Heart right ventricle (tissue), 16 donors: ENCODE measurements at places on chromosomes 6 and 20. TPM values are rescaled to one million over a fixed set of nuclear protein-coding genes. Genes with fewer than 3 reads are reported as not detected.

- no peaks in the 10 kb centered on the region for H3K27me3 ChIP-seq
- peaks cover 82% of the 10 kb centered on the region for H3K4me1 ChIP-seq
- no peaks in the 10 kb centered on the region for H3K36me3 ChIP-seq
- DNase-seq: no peak
Measured at GRCh38 chr20:24991897-24992486, 559 bp downstream of the APMAP start.

Gene ID1
- 551 TPM for polyA plus RNA-seq

GRCh38 chr20:25136643-25137559, 55.0 kb upstream of the VSX1 start:
- no peak overlapping the region for H3K4me3 ChIP-seq
- H3K36me3 ChIP-seq: no peaks in the 10 kb centered on the region
- H3K27ac ChIP-seq: no peak overlapping the region

- H3K4me3 ChIP-seq: no peak overlapping the region
- H3K4me1 ChIP-seq: no peaks in the 10 kb centered on the region
- no peaks in the 10 kb centered on the region for H3K27me3 ChIP-seq
- H3K27ac ChIP-seq: no peak overlapping the region
- peak; percentile 21 for DNase-seq
Measured at GRCh38 chr6:147554281-147554680, 45.8 kb downstream of the SAMD5 start.

GRCh38 chr6:141965016-141965545, 167.6 kb upstream of the GJE1 start:
- H3K36me3 ChIP-seq: no peaks in the 10 kb centered on the region
- H3K27ac ChIP-seq: no peak overlapping the region
- DNase-seq: no peak
- H3K4me3 ChIP-seq: no peak overlapping the region

Gene IYD
- polyA plus RNA-seq: not detected

Gene TRAM2
- 7.2 TPM for polyA plus RNA-seq

DNA sequence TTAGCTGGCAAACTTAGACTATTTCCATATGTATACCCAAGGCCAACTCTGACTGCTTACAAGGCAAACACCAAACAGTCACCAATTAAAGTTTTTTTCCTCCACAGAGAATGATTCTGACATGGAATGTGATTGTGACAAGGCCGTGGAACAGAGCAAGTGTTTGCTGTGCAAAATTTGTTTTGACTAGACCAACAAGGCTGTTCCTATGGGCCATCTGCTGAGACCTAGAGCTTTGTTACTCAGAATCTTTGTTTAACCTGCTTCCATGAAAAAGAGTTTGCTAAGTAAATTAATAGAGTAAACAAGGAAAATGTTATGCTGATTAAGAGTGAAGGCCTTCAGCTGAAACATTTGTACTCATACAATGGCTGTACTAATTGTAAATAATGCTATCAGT, 51.6 kb upstream of the IMPG1 start:
- H3K36me3 ChIP-seq: no peaks in the 10 kb centered on the region
- no peak overlapping the region for H3K4me3 ChIP-seq
- DNase-seq: no peak
- no peaks in the 10 kb centered on the region for H3K27me3 ChIP-seq
- no peak overlapping the region for H3K27ac ChIP-seq

GRCh38 chr6:155314773-155315515, 660 bp upstream of the TFB1M start:
- H3K27ac ChIP-seq: peak overlapping the region; percentile 84
- H3K27me3 ChIP-seq: no peaks in the 10 kb centered on the region
- peak overlapping the region; percentile 79 for H3K4me3 ChIP-seq
- H3K36me3 ChIP-seq: peaks cover 24% of the 10 kb centered on the region
- peak; percentile 25 for DNase-seq

GRCh38 chr6:25883536-25883935, 9.5 kb upstream of the SLC17A3 start:
- H3K27ac ChIP-seq: no peak overlapping the region
- H3K4me1 ChIP-seq: no peaks in the 10 kb centered on the region
- H3K4me3 ChIP-seq: no peak overlapping the region
- H3K36me3 ChIP-seq: no peaks in the 10 kb centered on the region
- H3K27me3 ChIP-seq: no peaks in the 10 kb centered on the region

DNA sequence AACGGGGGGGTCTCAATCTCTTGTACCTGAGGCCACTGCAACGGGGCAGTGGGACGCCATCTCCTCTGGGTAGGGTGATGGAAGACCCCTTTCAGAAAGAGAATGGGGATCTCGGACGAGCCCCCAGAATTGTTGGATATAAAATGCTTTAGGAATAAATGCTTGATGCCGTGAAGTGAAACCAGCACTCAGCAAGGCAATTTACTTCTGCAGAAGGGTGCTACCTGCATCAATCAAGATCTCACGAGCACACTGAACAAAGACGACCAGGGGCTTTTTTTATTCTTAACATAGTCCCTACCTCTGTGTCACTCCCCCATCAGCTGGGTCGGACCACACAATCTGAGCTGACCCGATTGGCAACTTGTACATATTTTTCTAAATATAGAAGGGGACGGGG, 203.6 kb upstream of the TBX18 start:
- no peak for DNase-seq
- no peak overlapping the region for H3K4me3 ChIP-seq
- no peaks in the 10 kb centered on the region for H3K4me1 ChIP-seq
- H3K27me3 ChIP-seq: no peaks in the 10 kb centered on the region

DNA sequence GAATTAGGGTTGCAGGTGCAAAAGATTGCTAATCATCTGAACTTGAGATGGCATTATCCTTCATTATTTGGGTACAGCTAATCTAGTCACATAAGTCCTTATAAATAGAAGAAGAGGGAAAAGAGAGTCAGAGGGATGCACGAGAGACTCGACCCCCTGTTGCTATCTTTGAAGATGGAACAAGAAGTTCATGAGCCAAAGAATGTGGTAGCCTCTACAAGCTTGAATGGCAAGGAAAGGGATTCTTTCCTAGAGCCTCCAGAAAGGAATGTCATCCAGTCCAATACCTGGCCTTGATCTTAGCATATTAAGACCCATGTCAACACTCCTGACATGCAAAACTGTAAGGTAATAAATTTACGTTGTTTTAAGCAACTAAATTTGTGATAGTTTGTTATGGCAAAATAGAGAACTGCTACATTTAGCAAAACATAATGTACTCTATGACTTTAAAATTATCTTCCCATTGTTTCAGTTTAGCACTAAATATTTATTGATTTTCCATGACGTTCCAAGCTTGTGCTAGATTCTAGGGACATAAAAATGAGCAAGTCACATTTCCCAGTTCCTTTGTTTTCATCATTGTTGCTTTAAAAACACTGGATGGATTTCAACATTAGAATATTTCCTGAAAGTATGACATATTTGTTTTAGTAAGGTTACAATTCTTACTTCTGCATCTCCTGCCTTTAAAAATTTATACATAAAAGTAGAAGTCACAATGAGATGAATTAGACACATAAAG, 12.7 kb downstream of the MANEA start:
- H3K4me3 ChIP-seq: no peak overlapping the region
- DNase-seq: no peak
- H3K36me3 ChIP-seq: no peaks in the 10 kb centered on the region
- no peaks in the 10 kb centered on the region for H3K4me1 ChIP-seq
- H3K27me3 ChIP-seq: no peaks in the 10 kb centered on the region

GRCh38 chr6:37492236-37492972, 7.3 kb downstream of the CCDC167 start:
- H3K4me1 ChIP-seq: peaks cover 26% of the 10 kb centered on the region
- no peak for DNase-seq
- H3K27ac ChIP-seq: no peak overlapping the region

Gene ZBTB46
- 10.3 TPM for polyA plus RNA-seq

- no peaks in the 10 kb centered on the region for H3K27me3 ChIP-seq
- no peak for DNase-seq
- H3K4me1 ChIP-seq: no peaks in the 10 kb centered on the region
- no peaks in the 10 kb centered on the region for H3K36me3 ChIP-seq
- no peak overlapping the region for H3K27ac ChIP-seq
Measured at GRCh38 chr6:144017166-144018094, 9.4 kb upstream of the PLAGL1 start.

Gene FLRT3
- 0.04 TPM for polyA plus RNA-seq

Gene BLTP3A
- 4.5 TPM for polyA plus RNA-seq

Gene HLA-DQA2
- polyA plus RNA-seq: not detected

DNA sequence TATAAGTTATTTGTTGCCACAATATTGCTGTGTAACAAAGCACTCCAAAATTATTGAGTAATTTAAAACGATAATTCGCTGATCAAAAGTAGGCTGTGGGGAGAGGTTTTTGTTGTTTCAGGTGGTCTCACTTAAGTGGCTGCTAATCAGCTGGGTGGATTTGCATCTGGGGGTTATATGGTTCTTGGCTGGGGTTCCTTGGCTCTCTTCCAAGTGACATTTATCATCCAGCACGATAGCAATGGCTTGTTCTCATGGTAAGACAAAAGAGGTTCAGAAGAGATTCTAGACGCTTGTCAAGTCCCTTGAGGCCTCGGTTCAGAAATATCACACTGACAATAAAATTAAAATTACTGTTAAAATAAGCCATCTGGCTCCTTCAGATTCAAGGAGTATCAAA, 1648.8 kb downstream of the GRIK2 start:
- H3K4me3 ChIP-seq: no peak overlapping the region
- DNase-seq: no peak
- no peaks in the 10 kb centered on the region for H3K27me3 ChIP-seq
- H3K4me1 ChIP-seq: no peaks in the 10 kb centered on the region
- no peak overlapping the region for H3K27ac ChIP-seq

GRCh38 chr6:54252916-54253315, 55.3 kb upstream of the TINAG start:
- peaks cover 13% of the 10 kb centered on the region for H3K4me1 ChIP-seq
- no peak overlapping the region for H3K27ac ChIP-seq

- no peaks in the 10 kb centered on the region for H3K4me1 ChIP-seq
- H3K27ac ChIP-seq: no peak overlapping the region
- H3K36me3 ChIP-seq: no peaks in the 10 kb centered on the region
- H3K4me3 ChIP-seq: no peak overlapping the region
- DNase-seq: no peak
Measured at GRCh38 chr6:56752009-56752408, 109.3 kb upstream of the DST start.

DNA sequence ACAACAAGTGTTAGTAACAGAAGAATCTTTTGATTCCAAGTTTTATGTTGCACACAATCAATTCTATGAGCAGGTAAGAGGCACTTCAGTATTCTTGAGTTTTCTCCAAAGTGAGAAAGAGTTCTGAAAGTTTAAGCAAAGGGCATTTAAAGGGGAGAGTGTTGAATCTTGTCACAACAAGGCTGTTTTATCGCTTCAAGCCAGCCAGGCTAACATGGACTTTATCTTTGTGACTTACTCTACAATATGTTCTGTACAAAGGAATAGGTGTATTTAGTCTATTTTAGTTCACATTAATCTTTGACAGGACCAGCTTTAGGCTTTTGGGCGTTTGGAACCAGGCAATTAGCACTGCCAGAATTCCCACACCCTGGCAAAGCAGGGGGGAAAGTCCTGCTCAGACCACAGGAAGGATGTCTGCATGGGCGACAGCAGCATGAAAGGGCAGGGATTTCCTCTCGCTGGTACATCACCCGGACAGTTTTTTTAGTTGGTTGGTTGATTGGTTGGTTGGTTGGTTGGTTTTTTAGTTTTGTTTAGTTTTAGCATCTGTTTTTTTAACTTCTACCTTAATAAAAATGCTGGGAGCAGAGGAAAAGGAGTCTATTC, 395.4 kb upstream of the SOX4 start:
- DNase-seq: no peak
- H3K27ac ChIP-seq: no peak overlapping the region
- H3K4me3 ChIP-seq: no peak overlapping the region
- H3K36me3 ChIP-seq: peaks cover 6% of the 10 kb centered on the region
- H3K4me1 ChIP-seq: no peaks in the 10 kb centered on the region

DNA sequence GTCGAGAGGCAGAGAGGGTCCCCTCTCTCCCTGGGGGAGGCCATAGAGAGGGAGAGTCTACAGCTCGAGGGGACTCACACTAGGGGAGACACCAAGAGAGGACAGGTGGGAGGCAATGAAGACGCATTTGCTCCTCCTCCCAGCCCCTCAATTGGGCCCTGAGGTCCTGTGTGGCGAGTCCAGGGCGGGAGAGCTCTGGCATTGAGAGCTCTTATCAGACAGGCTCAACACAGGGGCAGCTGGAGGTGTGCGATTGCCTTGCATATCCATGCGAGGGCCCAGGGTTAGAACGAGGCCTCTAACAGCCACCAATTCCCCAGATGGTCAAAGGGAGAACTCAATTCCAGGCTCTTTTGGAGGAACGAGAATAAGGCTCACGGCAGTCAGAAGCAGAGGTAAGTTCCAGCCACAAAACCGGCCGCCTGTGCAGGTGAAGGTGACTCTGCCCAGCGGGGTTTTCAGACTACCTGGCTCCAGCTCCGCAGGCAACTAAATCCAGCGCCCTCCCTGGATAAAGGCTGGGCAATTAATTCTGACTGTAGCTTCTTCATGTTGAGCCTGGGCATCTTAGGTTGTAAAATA, 94.0 kb upstream of the MPC1 start:
- peaks cover 57% of the 10 kb centered on the region for H3K36me3 ChIP-seq
- H3K4me1 ChIP-seq: no peaks in the 10 kb centered on the region
- no peak overlapping the region for H3K4me3 ChIP-seq
- DNase-seq: no peak
- H3K27ac ChIP-seq: no peak overlapping the region
- no peaks in the 10 kb centered on the region for H3K27me3 ChIP-seq
